ENCODE measurements at places on chromosomes 11 and 22. TPM values are rescaled to one million over a fixed set of nuclear protein-coding genes. Genes with fewer than 3 reads are reported as not detected.

- H3K4me3 ChIP-seq, result no peak overlapping the region
- no peaks in the 10 kb centered on the region for H3K4me1 ChIP-seq
- H3K27ac ChIP-seq, result no peak overlapping the region
- H3K36me3 ChIP-seq, result no peaks in the 10 kb centered on the region
- DNase-seq, result no peak
- no peaks in the 10 kb centered on the region for H3K27me3 ChIP-seq
These were observed 39.5 kb downstream of the CDKN1C start for GRCh38 chr11:2846056-2846455.

- no peak overlapping the region for H3K4me3 ChIP-seq
- DNase-seq, result no peak
- peaks cover 14% of the 10 kb centered on the region for H3K27me3 ChIP-seq
- H3K4me1 ChIP-seq, result no peaks in the 10 kb centered on the region
- H3K27ac ChIP-seq, result no peak overlapping the region
These were observed 141.6 kb downstream of the BUD13 start for GRCh38 chr11:116631201-116631600.

GRCh38 chr22:35761037-35761436, 43.4 kb downstream of the APOL5 start:
- H3K4me3 ChIP-seq, result no peak overlapping the region
- no peaks in the 10 kb centered on the region for H3K4me1 ChIP-seq
- no peaks in the 10 kb centered on the region for H3K36me3 ChIP-seq

DNA sequence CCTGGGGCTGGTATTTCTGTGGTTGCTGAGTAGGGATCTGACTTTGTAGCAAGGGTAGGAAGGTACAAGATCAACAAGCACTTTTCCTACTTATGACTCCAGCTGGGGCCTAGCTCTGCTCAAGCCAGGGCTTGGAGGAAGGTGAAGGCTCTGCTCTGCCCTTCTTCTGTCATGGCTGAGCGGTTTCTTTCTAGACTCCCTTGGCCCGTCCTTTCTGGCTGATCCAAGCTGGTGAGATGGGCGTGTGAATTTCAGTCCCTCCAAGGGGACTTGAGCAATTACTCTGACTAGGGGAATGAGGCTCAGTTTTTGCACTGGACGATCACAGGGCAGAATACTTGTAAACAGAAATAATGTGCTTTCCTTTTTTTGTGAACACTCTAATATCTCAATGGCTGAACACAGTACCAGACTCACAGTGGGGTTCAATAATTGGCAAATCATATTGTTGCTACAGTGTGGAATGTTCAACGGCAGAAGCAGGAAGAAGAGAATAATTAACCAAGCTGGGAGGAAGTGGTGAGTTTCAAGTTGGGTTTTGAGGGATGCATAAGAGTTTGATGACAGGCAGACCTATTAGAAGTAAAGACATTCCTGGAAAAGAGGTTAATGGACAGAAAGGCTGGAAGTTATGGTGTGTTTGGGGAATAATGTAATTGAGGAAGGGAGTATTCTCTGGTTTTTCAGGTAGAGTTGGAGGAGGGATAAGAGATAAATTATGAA, 507.6 kb downstream of the MIAT start:
- DNase-seq, result no peak
- H3K4me1 ChIP-seq, result no peaks in the 10 kb centered on the region
- H3K36me3 ChIP-seq, result no peaks in the 10 kb centered on the region
- H3K4me3 ChIP-seq, result no peak overlapping the region
- no peak overlapping the region for H3K27ac ChIP-seq

The ALDH3B1 gene
- not detected for total RNA-seq
